Psoas muscle (tissue), 8 donors: ENCODE measurements at places on chromosomes 16 and 17. TPM values are rescaled to one million over a fixed set of nuclear protein-coding genes. Genes with fewer than 3 reads are reported as not detected.

The SDR42E1 gene
- 0.01 TPM for polyA plus RNA-seq

The CES3 gene
- polyA plus RNA-seq = 8.5 TPM

The INCA1 gene
- 1.6 TPM for polyA plus RNA-seq

DNA sequence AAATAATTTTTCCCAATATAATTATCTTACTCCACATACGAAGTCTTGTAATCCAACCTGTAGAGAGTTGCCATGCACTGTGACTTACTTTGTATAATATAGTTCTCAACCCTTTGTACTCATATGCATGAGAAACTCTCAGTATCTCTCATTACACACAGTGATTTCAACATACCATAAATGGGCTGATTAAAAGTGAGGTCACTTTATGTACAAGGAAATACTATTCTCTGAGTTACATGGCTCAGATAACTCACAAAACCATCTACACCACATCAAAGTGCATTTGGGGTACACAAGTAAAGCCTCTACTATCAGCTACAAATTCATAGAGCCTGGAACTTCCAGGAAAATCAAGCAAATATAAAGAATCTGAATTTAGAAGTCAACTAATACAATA lies 27.9 kb downstream of the SLFN12 start:
- no peaks in the 10 kb centered on the region for H3K4me1 ChIP-seq
- H3K36me3 ChIP-seq = no peaks in the 10 kb centered on the region
- DNase-seq = no peak

DNA sequence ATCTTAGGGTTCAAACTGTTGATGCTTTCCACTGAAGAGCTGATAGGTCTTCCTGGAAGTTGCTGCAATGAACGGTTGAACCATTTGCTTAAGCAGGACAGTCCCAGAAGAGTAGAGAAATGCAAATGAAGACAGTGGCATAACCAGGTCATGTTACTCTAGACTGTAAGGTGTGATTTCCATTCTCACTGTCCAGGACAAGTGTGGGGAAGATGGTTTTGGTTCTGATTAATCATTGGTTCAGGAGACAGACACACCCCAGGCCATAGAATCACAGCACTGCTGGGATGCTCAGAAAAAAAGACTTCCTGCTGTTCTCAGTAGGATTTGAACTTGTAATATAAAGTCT lies 34.8 kb upstream of the XYLT2 start:
- H3K27ac ChIP-seq = no peak overlapping the region
- no peak for DNase-seq
- H3K4me3 ChIP-seq = no peak overlapping the region
- H3K27me3 ChIP-seq = peaks cover 4% of the 10 kb centered on the region
- no peaks in the 10 kb centered on the region for H3K4me1 ChIP-seq
